ENCODE measurements at places on chromosomes 16 and 17. TPM values are rescaled to one million over a fixed set of nuclear protein-coding genes. Genes with fewer than 3 reads are reported as not detected.

CCL17 gene
- total RNA-seq = not detected

GUCY2D gene
- total RNA-seq = not detected

KRTAP9-8 gene
- not detected for total RNA-seq

CCDC144A gene
- total RNA-seq = 13.7 TPM

LGALS9C gene
- total RNA-seq = not detected

SLC5A11 gene
- not detected for total RNA-seq
